Pulmonary artery endothelial cell (primary cell): ENCODE measurements at places on chromosomes 6 and 20. TPM values are rescaled to one million over a fixed set of nuclear protein-coding genes. Genes with fewer than 3 reads are reported as not detected.
A peak's percentile ranks its signal among the peaks of the same experiment; 100 is the strongest.

DNA sequence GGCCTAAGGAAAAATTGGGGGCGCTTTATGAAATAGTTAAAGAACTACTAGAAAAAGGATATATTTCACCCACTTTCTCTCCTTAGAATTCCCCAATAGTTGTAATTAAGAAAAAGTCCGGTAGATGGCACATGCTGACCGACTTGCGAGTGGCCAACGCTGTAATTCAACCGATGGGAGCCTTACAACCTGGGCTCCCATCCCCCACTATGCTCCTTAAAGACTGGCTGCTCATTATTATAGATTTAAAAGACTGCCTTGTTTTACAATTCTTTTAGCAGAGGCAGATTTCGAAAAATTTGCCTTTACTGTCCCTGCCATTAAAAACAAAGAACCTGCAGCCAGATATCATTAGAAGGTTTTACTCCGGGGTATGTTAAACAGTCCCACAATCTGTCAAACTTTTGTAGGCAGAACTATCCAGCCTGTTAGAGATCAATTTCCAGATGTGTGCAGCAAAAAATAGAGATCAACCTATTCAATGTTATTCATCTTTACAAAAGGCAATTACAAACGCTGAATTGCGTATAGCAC, 58.5 kb upstream of the PRSS16 start:
- DNase-seq, result peak; percentile 29

DNA sequence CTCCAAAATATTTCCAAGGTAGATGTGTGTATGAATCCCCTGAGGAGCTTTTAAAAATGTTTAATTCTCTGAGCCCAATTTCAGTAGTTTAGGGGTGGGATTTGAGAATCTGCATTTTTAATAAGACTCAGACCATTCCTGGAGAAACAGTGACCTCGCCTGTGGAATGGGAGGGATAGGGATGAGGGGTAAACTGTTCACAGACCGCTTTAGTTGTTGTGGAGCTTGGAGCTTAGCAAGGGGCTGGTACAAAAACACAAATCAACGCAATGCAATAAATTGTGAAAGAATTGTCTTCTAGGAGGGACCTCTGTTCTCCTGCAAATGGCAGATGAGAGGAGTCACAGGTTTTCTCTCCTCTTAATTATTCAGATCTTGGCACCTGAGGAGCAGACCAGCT, 239.3 kb upstream of the SULF2 start:
- no peak for DNase-seq

DNA sequence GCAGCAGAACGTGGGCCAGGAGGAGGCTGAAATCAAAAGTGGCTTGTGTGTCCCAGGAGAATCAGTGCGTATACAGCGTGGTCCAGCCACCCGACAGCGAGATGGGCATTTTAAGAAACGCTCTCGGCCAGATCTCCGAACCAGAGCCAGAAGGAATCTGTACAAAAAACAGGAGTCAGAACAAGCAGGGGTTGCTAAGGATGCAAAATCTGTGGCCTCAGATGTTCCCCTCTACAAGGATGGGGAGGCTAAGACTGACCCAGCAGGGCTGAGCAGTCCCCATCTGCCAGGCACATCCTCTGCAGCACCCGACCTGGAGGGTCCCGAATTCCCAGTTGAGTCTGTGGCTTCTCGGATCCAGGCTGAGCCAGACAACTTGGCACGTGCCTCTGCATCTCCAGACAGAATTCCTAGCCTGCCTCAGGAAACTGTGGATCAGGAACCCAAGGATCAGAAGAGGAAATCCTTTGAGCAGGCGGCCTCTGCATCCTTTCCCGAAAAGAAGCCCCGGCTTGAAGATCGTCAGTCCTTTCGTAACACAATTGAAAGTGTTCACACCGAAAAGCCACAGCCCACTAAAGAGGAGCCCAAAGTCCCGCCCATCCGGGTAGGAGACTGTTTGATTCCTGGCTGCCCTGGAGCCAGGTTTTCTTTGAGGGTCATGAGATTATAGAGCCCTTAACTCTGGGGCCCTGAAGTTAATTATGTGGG, 75.3 kb downstream of the ASXL1 start:
- peak; percentile 68 for DNase-seq

GRCh38 chr6:12294851-12295536, 4.8 kb downstream of the EDN1 start:
- no peak for DNase-seq

GRCh38 chr6:151205721-151206600, 33.8 kb upstream of the AKAP12 start:
- no peak for DNase-seq

- DNase-seq, result no peak
Measured at GRCh38 chr20:58587467-58587866, 63.6 kb upstream of the STX16 start.

- DNase-seq, result no peak
Measured at GRCh38 chr20:62702013-62702300, 6.7 kb upstream of the NTSR1 start.

DNA sequence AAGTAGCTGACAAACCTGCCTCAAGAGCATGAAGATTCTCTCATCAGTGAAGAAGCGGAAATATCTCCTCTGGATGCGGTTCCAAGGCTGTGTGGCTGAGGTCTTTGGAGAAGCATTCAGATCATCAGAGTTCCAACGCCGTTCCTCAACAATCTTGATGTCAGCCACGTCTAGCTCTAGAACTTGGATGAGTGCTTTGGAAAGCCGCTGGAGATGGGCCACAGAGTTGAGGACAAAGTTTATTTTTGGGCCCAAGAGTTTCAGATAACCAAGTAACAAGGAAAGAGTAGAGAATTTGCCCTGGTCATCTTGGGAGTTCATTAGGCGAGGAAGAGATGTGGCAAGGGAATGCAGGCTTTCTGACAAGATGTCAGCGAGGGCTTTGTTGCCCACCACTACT, 20.9 kb downstream of the TTI1 start:
- DNase-seq, result no peak

GRCh38 chr6:169858935-169859351, 107.5 kb downstream of the ERMARD start:
- DNase-seq, result no peak

DNA sequence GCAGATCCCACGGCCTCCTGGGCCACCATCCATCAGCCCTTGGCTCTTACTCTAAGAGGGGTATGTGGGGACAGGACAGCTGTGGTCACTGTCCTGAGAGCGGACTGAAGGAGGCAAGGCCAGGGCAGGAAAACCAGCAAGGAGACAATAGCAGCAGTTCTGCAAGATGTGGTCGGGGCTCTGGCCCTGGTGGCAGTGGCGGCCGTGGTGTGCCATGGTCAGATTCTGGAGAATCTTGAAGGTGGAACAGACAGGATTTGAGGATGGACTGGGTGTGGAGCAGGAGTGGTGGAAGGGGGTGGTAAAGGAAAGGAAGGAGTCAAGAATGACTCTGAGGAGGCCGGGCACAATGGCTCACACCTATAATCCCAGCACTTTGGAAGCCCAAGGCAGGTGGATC, 5.9 kb upstream of the MAP1LC3A start:
- DNase-seq, result no peak

- DNase-seq, result no peak
Measured at GRCh38 chr20:43942667-43943285, 28.1 kb downstream of the TOX2 start.

GRCh38 chr20:38935967-38936407, 9.8 kb downstream of the FAM83D start:
- DNase-seq, result no peak

- no peak for DNase-seq
Measured at GRCh38 chr20:13638162-13638495, 603 bp downstream of the TASP1 start.

- DNase-seq, result no peak
Measured at GRCh38 chr20:12815231-12815768, 193.5 kb upstream of the SPTLC3 start.

GRCh38 chr20:38674765-38675133, 49.5 kb upstream of the SLC32A1 start:
- no peak for DNase-seq

GRCh38 chr20:43915211-43916072, 790 bp downstream of the TOX2 start:
- DNase-seq, result no peak

DNA sequence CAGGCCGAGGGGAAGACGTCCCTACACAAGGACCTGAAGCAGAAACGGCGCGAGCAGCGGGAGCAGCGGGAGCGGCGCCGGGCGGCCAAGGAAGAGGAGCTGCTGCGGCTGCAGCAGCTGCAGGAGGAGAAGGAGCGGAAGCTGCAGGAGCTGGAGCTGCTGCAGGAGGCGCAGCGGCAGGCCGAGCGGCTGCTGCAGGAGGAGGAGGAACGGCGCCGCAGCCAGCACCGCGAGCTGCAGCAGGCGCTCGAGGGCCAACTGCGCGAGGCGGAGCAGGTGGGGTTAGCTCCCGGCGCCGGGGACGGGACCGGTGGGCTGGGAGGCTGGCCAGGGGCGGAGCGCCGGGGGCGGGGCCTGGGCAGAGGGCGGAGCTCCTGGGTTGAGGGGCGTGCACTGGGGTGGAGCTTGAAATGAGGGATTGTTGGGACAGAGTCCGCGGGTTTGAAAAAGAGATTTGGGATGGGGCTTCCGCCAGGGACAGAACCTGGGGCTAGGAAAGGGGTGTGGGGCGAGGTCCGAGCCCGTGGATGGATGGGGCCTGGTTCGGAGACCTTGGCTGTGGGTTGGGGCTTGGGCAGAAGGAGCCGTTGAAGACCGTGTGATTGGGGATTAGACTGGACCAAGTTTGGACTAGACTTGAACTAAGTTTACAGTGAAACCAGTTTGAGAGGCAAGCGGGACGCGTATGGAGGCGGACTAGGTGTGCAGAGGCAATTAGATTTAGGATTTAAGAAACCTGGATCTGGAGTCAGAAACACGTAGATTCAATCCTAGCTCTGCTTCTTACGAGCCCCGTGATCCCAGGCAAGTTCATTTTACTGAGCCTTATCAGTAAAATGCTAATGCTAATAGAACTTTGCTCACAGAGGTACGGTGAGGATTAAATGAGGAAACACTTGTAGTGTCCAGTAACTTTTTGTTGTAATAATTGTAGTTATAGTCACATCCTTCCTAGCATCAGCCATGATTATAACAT, 20.9 kb downstream of the DEF6 start:
- DNase-seq, result no peak

- DNase-seq, result peak; percentile 4
Measured at GRCh38 chr6:128370072-128370471, 150.3 kb downstream of the PTPRK start.

GRCh38 chr20:41861772-41862422, 243.7 kb upstream of the CHD6 start:
- no peak for DNase-seq

DNA sequence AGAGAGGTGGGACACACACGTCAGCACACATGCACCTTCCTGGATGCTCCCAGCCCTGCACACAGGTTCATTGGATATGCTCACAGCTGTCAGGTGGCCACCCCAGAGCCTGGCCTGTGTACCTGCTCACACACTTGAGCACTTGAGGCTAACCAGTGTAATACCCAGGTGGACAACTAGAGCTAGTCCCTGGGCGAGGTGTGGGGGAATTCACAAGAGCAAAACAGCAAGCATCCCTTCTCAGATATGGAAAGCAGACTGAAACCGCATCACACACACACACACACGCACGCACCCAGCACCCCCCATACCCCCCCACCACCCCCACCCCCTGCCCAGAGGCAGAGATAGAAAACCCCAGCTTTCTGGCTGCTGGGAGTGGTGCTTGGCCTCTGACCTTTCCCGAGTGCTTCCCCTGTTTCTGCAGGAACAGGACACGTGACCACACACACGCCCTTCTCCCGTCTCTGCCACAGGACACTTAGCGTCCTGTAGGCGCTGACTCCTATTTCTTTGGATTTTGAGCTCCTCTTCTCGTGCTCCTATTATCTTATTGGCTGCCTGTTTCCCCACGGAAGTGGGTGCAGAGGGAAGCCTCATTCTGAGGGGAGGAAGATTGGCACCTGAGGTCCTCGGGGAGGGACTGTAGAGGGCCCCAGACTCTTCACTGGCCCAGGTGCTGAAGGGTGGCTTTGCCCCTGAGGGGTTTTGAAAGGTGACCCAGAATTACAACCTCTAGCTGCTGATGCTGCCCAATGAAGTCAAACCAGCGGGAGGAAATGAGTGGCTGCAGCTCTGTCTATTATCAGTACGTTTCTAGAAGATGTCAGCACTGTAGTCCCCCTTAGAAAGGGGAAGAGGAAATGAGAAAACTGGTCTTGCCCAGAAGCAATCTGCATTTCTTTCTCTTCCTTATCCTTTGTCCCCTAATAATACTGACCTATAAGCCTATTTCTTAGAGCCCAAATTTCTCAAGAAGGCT, 65.8 kb downstream of the SYTL3 start:
- no peak for DNase-seq

DNA sequence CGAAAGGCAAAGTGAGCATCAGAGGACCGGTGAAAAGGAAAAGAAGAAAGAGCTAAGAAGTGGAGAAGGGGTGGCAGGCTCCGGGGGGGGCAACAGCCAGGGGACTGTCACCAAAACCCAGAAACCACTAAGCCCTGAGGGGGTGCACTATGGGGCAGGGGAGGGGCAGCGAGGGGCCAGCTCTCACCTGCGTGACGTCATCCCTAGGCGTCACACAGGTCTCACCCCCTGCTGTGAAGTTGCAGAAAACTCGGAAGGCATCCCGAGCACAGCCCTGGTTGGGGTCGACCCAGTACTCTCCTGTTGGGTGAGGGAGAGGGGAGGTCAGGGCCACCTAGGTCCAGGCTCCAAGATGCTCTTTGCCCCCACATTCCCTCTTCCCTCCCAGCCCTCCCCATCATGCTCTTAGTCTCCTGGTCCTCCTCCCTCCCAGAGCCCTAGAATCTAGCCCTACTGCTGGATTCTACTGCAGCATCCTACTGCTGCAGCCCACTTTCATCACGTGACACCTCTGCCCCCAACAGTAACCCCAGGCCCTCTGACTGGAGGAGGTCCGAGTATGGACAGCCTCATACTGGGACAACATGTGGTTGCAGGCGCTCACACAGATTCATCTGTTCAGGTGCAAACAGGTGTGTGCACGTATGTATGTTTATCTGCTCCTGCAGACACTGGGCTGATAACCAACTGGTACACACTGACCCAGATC, 27.4 kb downstream of the COL11A2 start:
- DNase-seq, result no peak

- no peak for DNase-seq
Measured at GRCh38 chr20:63122626-63123025, 93.3 kb downstream of the YTHDF1 start.

CST2 gene
- not detected in 2 replicates for total RNA-seq

MED23 gene
- 30.3 and 37.4 TPM in 2 replicates for total RNA-seq

TSPYL1 gene
- 92.8 and 113 TPM in 2 replicates for total RNA-seq

RAET1L gene
- total RNA-seq, result not detected in 2 replicates

MAN1A1 gene
- total RNA-seq, result 29.6 and 35.7 TPM in 2 replicates

FLOT1 gene
- 46.6 and 107 TPM in 2 replicates for total RNA-seq

COL19A1 gene
- total RNA-seq, result not detected in 2 replicates

NKX2-2 gene
- total RNA-seq, result not detected in 2 replicates

PIGU gene
- total RNA-seq, result 6.3 and 9.6 TPM in 2 replicates

SLC17A1 gene
- total RNA-seq, result not detected in 2 replicates

C6orf163 gene
- 0.56 and 1.1 TPM in 2 replicates for total RNA-seq

SESN1 gene
- total RNA-seq, result 31.0 and 32.3 TPM in 2 replicates

HTR1E gene
- total RNA-seq, result not detected in 2 replicates

OGFRL1 gene
- 15.8 and 17.6 TPM in 2 replicates for total RNA-seq

RGL2 gene
- 39.4 and 42.5 TPM in 2 replicates for total RNA-seq

CAP2 gene
- total RNA-seq, result 4.3 and 15.8 TPM in 2 replicates
